ENCODE measurements at places on chromosomes 5 and 9.

DNA sequence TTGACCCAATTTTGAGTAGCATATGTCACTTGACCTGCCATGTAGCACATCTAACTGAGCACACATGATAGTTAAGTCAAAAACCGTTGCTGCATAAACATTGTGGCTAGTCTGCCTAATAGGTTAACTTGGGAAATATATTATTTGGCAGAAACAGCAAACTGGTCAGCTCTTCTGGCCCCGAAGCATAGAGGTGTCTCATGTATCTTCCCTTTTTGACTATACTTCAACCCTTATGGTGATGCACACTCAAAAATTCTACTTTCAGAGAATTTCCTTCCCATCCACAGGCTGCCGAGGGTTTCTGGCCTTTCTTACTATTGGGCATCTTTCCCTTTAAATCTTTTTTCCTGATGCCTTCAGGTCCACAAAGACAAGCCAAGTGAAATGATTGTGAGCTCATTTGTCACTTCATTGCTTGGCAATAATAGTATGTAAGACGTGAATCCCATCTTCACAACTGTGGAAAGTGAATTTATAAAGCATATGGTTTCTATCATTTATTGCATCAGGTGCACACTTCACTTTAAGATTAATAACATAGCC is 41.2 kb downstream of the MOCS2 start:
- no peak overlapping the region for H3K27ac ChIP-seq
- peaks cover 29% of the 10 kb centered on the region for H3K36me3 ChIP-seq
- no peak for DNase-seq
- H3K4me1 ChIP-seq, result peaks cover 34% of the 10 kb centered on the region

DNA sequence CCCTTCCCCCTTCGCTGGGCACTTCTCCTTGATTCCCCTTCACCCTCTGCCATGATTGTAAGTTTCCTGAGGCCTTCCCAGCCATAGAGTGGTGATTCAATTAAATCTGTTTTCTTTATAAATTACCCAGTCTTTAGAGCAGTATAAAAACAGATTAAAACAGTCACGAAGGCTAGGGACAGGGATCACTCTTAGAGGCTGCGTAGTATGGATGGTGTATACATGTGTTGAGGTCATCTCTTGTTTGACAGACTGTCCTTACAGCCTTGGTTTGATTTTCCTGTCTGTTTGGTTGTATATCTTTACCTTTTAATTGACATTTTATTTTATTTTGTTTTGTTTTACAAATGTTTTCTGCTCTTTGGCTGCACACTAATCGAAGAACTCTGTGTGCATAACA is 1155.7 kb upstream of the CDH18 start:
- no peak overlapping the region for H3K27ac ChIP-seq
- no peaks in the 10 kb centered on the region for H3K4me1 ChIP-seq
- H3K27me3 ChIP-seq, result no peaks in the 10 kb centered on the region
- H3K4me3 ChIP-seq, result no peak overlapping the region
- no peaks in the 10 kb centered on the region for H3K36me3 ChIP-seq

DNA sequence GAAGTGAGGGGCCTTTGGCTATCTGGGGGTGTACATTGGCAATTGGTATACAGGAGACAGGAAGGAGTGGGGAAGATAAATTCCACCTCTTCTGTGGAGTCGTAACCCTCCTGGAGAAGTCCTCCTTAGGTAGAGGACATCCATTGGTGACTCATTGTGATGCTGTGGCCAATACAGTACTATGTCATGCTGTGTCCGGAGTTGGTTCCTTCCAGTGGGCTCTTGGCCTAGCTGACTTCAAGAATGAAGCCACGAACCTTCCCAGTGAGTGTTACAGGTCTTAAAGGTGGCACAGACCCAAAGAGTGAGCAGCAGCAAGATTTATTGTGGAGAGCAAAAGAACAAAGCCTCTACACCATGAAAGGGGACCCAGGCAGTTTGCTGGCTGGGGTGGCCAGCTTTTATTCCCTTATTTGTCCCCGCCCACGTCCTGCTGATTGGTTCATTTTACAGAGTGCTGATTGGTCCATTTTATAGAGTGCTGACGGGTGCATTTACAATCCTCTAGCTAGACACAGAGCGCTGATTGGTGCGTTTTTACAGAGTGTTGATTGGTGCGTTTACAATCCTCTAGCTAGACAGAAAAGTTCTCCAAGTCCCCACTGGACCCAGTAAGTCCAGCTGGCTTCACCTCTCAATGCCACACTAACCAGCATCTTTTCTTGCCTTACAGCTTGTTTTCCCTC is 37.3 kb upstream of the FBP1 start:
- H3K4me1 ChIP-seq, result no peaks in the 10 kb centered on the region
- no peak overlapping the region for H3K4me3 ChIP-seq
- no peak overlapping the region for H3K27ac ChIP-seq
- no peak for DNase-seq
- H3K27me3 ChIP-seq, result peaks cover 62% of the 10 kb centered on the region

DNA sequence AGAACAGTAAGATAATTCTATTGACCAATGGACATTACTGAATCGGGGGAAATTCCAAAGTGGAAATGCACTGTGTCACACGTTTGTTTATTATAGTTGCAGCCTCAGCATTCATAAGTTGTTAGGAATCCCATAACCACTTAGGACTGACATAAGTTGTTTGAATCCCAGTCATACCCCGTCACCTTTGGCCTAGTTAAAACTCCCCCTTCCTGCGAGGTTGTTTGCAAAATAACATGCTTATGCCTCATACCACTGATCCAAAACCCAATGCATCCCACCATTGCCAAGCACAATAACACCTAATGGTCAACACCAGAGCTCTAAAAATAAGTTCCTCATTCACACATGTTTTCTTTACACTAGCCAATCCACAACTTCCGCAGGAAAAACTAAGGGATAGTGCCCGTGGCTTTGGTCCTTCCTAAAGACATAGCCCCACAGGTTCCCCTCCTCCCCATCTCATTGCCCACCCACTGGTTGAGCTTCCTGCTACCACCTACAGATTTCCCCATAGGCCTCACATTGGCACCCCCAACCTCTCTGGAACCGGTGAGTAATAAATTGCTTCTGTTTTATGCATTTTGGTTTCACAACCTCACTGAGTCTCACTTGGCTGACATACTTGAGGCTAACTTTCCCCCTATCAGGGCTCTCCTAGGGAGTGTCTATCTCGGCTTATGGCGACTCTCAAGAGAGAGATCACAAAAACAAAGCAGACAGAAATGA is 42.3 kb upstream of the MUSK start:
- DNase-seq, result no peak
- H3K4me3 ChIP-seq, result no peak overlapping the region
- H3K27me3 ChIP-seq, result no peaks in the 10 kb centered on the region
- H3K4me1 ChIP-seq, result peaks cover 10% of the 10 kb centered on the region
- peak overlapping the region; percentile 53 for H3K27ac ChIP-seq
- no peaks in the 10 kb centered on the region for H3K36me3 ChIP-seq
